ENCODE measurements at places on chromosomes 5 and 9.

DNA sequence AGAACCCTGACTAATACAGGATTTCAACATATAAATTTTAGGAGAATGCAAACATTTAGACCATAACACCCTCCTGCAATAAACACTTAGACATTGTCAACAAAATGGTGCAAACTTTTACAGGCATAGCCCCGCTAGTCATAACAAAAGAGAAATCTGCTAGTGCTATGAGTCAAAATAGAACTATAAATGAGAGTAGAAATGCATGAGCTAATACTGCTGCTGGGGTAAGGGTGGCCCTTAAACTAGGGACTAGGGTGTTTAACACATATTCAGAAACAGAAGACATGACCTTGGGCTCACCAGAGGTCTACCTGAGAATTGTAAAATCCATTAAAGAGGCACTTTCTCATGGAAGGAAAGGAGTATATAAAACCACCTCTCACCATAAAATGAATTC, 131.6 kb downstream of the TLR4 start:
- no peak for DNase-seq

- no peak for DNase-seq
Measured at GRCh38 chr5:45799388-45799787, 103.2 kb upstream of the HCN1 start.

DNA sequence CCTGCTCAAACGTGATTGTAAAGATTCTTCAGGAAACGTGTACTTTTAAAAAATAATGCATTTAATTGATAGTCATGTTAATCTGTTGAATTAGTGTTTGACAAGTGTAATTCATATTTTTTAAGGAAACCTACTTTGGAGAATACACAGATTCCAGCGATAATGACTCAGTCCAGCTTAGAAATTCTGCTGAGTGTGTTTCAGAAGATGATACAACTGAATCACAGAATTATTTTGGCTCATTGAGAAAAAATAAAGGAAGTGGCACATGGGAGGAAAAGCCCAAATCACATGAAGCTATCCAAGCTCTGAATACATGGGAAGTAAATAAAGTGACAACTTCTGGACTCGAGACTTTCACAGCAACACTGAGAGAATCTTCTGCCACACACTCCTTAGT, 37.8 kb downstream of the ICE1 start:
- no peak for DNase-seq

DNA sequence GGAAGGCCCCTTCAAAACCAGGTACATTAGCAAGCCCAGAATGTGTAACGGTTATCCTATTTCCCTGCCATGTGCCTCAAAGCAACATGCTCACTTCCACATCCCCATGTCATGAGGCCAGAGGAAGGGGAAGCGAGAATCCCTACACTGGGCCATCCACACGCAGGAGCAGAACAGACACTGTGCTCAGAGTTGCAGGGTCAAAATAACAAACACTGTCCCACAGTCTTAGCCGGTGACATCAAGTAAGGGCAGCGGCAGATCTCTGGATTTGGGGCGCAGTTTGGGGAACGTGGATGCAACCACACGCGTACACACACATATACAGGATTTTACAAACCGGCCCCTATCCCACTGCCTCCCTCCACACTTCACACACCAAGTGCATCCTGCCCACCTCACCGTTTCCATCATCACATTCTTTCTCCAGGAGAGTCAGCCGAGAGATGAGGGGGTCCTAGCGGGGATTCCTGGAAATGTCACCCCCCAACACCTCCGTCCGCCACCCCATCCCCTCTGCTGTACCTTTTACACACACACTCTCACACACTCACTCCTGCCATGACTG, 776 bp downstream of the APBA1 start:
- no peak for DNase-seq

DNA sequence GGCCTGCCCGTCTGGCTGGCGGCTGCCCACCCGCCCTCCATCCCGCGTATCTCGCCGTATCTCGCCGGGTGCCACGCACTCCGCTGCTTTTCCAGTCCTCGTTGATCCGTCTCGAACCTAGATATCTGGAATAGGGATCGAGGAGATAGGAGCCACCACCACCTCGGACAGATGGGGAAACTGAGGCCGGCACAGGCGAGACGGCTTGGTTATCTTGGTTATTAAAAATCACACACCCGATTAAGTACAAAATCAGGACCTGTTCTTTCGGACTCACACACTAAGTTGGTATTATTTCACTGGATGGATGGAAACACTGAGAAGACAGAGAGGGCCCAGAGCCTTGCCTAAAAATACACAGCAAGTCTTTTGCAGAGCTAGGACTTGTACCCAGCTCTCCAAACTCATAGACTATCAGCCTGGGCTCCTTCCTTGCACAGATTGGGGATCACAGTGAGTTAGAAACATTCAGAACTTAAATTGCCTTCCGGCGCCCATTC, 678 bp downstream of the SLC26A2 start:
- DNase-seq, result no peak

DNA sequence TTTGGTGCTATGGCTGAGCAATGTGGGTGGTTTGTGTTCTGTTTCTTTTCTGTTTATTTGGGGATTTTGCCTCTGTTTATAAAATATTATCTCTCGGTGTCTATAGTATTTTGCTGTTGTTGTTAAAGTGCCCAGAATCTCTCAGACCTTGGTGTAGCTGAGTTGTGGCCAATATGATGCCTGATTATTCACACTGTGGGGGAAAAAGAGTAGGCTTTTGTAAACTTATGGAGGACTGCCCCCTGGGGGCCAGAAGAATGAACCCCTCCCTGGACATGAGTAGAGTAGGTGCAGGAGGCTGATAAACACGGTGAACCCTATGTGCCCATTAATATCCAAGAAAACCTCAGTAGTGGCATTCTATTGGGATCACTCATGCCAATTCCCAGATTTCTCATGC, 49.0 kb upstream of the DPYSL3 start:
- no peak for DNase-seq

DNA sequence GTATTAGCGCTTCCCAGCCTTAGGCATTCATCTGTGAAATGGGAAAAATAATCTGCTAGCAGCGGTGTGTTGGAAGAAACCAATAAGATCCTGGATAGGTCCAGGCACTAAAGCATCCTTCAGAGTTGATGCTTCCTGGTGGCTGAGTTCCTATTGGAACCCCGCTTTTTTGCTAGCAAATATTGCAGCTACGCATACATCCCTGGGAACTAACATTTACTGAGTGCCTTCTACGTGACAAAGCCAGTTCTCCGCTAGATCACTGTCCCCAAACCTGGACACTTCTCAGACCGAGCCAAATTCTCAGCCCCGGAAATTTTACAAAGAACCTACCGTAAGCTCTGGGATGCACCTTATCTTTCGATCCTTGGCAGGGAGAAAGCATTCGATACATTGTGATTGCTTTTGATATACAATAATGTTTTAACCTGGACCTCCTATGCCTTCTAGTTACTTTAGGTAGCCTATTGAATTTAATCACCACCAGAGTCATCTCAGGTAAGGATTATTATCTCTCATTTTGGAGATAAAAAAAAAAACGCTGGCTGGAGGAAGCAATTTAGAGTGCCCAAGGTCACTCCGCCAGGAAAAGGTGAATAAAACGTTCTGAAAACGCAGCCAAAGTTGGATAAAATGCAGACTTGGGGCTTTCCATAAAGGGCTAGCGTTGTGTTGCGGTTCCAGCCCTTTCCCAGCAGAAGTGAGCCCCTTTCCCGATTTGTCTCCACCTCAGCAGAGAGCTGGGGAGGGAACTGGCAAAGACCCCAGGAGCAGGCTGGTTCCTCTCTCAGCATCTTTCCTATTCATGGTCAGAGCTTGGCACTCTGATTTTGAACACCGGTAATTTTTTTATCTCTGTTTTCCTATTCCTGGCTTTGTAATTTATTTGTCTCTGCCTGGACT, 2.6 kb upstream of the MSX2 start:
- no peak for DNase-seq

GRCh38 chr5:125049721-125050702, 303.6 kb upstream of the ZNF608 start:
- DNase-seq, result no peak

DNA sequence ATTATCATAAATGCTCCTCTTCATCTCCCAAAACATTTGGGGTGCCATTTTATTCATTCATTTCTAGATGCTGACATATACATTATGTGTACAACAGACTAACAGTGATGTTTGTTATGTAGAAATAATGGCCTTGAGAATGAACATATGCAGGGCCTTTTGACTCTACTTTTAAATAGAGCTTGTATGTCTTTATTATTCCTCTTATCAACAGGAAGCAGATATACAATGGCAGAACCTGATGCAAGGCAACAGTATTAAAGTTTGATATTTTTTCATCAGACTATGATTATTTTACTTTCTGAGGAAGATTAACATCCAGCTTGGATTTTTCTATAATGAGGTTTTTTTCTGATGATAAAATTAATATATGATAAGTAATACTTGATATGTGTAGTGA, 44.1 kb downstream of the SNX18 start:
- no peak for DNase-seq

DNA sequence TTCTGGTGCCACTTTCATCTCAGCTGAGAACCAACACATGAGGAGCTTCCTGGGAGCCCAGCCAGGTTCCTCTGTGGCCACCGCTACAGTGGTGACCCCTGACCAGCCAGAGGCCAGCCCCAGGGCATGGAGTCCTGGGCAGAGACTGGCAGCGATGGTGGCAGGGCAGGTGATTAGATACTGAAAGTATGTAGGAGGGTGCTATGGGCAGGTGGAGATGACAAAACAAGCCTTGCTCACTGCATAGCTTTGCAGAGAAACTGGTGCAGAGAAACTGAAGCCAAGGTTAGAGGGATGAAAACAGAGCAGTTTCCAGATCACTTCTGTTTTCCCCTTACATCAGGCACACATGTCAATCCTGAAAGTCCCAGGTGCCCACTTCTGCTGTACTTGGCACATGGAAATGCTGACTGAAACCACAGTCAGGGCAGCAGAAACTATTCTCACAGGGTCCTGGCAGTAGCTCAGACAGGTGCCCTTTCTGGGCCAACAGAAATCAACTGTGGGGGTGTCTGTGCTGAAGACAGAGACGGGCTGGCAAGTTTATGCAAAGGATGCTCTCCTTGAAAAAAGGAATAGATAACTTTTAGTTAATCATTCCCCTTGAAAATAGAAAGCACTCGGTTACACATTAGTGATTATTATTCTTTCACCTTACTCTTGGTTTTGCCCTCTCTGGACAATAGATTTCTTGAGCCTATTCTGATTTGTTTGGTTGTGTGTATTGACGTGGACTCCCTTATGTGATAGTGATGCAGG, 90.3 kb downstream of the ANKRD55 start:
- no peak for DNase-seq

DNA sequence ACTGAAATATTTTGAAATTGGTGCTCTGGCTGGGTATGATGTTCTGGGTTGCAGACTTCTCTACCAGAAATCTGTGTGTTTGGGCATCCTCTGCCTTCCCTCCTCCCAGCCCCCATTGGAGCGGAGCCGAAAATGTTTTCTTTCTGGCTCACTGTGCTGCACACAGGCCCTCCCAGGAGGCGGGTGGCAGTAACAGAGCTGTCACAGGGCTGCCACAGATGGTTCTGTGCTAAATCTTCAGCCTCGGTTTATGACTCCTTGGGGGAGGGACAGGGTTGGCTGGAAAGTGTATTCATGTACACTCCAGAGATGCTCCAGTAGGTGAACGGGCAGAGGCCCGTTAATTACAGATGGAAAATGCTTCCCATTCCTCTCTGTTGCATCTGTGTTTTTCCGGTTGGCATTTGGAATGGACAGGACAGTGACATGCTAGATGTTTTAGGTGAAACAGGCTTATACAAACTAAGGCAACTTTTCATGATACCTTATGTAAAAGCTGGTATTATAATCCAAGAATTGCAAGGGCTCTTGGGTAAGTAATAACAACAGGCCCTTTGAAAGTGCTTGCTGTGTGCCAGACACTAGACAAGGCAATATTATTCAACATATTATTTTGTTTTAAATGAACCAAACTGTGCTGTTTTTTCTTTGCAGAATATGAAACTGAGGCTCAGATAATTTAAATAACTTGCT, 180.2 kb downstream of the ADCY2 start:
- DNase-seq, result no peak

GRCh38 chr9:137547687-137548543, 2.3 kb downstream of the PNPLA7 start:
- no peak for DNase-seq

GRCh38 chr9:7119612-7120011, 361.8 kb downstream of the KDM4C start:
- no peak for DNase-seq

GRCh38 chr9:86549920-86550319, 195.7 kb upstream of the TUT7 start:
- no peak for DNase-seq

DNA sequence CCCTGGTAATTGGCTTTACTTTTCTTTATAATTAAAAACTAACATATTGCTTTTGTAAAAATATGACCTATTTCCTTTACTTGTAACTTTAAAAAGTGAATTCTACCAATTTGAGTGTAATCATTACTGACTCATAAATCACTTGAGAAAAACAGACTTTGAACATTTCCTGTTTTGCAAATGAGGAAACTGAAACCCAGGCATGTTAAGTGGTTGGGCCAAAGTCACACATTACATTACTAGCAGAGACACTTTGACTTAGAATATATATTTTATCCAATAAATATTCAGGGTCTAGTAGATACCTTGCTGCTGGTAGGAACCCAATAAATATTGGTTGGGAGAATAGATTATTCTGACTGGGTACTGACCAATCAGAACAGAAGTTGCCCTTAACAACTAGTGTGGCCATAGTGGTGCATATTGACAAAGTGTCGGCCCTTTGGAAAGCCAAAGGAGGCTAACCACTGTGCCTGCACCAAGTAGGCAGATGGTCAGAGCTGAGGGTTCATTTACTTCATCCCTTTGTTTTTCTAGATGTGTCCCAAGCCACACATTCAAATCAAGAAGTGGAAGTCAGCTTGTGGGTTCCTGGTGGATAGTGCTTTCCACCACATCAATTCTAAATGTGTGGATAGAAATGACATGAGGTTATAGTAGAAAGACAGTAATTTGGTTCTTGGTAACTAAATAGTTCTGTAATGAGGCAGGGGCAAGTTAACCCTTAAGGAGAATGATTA, 365.1 kb upstream of the RIOK2 start:
- DNase-seq, result no peak

GRCh38 chr9:123928533-123929176, 1.3 kb downstream of the DENND1A start:
- DNase-seq, result no peak

- no peak for DNase-seq
Measured at GRCh38 chr9:114652776-114653555, 4.6 kb downstream of the TEX53 start.

DNA sequence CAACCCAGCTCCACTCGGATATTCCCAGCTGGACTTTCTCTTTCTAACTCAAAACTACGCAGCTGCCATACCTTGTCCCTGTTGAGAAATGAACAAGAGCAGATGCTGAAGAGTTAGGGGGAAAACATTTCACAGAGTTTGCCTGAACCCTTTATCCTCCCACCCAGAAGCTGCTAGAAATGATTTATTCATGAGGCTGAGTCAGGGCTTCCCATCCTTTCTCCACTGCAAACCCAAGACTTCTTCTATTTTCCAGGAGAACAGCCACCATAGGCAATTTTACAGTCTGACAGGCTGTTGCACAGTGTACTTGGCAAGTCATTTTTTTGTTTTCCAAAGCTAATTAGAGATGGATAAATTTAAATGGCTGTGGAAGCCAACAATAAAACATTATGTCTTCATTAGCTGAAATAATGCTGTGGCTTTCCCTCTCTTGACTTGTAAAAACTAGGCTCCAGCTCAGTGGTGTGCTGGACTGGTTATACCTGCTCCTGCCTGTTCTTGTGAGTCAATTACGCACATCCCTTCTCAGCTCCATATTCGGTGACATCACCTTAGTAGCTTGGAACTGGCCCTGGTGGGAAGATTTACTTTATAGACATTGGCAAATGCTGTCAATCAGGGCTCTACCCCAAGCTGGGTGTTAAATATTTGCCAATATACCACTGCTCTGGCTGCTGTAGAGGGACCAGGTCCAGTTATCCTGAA, 71.9 kb downstream of the KIF4B start:
- DNase-seq, result no peak

Data from stimulated activated CD4-positive, alpha-beta T cell treated with anti-CD3 and anti-CD28 coated beads, Interleukin-15, amount 100 ng/mL, for 1 hour (primary cell).